Fibroblast of skin of back (primary cell): ENCODE measurements at places on chromosomes 16 and 17.

- DNase-seq: no peak
These were observed 19.4 kb upstream of the CDH1 start for GRCh38 chr16:68717684-68718083.

- no peak for DNase-seq
These were observed 6.5 kb upstream of the SERPINF1 start for GRCh38 chr17:1755252-1755826.

- peak; percentile 13 for DNase-seq
These were observed at the start of gene TMEM132E for GRCh38 chr17:34579017-34579946. Gene TMEM132E (plus strand): TSS chr17:34579582. CDS start chr17:34581077, 1,495 bp downstream.

DNA sequence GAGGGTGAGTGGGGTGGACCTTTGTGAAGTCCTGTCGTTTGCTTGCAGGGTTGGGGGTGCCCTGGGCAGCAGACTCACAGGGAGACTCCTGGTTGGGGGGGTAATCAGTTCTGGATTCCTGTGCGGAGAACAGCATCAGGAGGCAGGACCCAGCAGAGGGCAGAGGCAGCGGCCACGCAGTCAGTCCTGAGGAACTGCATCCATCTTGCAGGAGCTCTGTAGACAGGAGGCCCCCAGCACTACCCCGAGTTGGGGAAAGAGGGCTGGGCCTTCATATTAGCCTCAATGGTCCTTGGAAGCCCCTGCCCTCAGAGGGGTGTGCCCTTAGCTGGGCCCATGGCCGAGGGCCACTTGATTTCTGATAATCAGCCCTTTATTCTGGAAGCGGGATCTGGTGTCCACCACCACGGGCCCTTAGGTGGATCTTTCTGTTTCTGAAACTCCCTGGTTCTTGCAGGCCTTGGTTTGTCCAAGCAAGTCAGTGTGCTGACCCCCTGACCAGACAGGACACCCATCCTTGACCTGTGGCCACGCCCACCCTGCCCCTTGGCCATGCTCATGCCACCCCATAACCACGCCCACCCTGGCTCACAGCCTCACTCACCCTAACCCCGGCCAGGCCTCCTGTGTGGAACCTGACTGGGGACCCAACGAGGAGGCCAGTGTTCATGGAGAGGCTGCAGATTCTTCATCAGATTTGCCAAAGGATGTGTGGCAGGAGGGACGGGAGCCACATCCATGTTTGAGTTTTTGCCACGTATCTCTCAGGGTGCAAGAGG, 73.5 kb upstream of the CBX4 start:
- DNase-seq: no peak

DNA sequence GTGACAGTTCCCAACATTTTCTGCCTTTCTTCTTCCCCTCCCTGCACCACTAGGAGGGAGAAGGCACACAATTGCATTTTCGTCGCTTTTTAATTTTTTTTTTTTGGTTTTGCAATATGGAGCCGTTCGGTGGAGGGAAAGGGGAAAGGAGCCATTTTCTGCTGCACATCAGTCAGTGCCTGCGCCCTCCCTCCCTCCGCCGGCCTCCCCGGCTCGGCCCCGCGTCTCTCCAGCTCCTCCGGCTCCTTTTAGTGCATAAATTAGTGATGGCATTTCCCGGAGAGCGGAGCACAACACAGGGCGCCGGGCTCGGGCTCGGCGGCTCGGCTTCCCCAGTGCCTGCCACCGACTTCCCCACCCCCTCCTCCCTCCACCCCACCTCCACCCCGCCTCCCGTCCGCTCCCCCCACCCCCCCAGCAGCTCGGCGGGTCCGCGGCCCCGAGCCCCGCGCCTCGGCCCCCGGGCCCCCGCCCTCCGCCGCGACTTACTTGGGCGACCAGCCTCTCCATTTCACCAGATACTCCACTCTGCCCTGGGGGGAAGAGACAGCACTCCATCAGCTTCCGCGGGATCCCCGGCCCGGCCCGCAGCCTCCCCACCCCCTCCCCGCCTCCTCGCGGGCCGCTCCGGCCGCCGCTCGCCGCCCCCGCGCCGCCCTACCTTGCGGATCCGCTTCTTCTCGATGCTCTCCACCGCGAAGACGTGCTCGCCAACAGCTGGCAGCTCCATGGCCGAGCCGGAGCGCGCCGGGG, 542 bp downstream of the CBX4 start:
- DNase-seq: peak; percentile 59

- no peak for DNase-seq
These were observed 12.8 kb upstream of the AKAP1 start for GRCh38 chr17:57071991-57072944.

- DNase-seq: no peak
These were observed 24.1 kb downstream of the C16orf96 start for GRCh38 chr16:4580250-4580649.

GRCh38 chr16:21283521-21284289, 5.6 kb upstream of the CRYM start:
- peak; percentile 45 for DNase-seq

- DNase-seq: peak; percentile 90
These were observed at the start of gene PPP4C for GRCh38 chr16:30075503-30076275. Gene PPP4C (plus strand): TSS chr16:30075994. CDS start chr16:30076378, 384 bp downstream.

- DNase-seq: no peak
These were observed 804 bp downstream of the CRYM start for GRCh38 chr16:21277045-21277926.

- no peak for DNase-seq
These were observed 6.4 kb downstream of the NECAB2 start for GRCh38 chr16:83974475-83974874.

- DNase-seq: peak; percentile 15
These were observed 40.0 kb upstream of the ABCA10 start for GRCh38 chr17:69268543-69269014.

DNA sequence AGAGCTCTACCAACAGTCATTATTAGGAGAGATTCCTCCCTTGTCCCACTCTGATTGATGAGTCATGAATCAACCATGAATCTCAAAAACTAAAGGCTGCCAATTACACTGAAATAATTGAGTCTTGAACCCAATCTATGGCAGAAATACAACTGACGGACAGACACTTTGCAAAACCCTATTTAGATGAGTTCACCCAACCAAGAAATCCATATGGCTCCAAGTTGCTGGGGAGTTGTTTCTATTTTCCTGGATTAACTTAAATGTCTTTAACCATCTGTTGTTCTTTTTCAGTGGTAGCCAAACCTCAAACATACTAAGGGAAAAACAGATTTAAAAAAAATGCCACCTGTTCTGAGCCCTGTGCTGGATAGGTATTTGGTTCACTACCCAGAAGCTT, 151.0 kb downstream of the SHISA9 start:
- DNase-seq: no peak

- peak; percentile 71 for DNase-seq
These were observed 66.3 kb upstream of the MYOCD start for GRCh38 chr17:12599186-12599920.

DNA sequence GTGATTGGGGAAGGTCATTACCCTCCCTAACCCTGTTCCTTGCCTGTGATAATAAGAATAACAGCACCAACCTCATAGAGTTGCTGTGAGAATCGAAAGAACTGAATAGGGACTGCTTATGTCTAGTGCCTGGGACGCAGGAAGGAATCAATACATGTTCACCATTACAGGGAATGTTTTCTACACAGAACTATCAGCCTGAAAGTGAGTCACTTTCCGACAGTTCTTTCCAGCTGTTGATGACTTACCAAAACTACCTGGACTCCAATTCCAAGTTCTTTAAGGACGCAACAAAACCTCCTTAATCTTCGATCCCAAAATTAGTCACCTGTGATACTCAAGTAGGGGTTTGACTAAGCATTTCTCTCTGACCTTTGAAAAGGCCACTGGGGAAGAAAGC, 29.4 kb downstream of the ZNF423 start:
- DNase-seq: no peak

DNA sequence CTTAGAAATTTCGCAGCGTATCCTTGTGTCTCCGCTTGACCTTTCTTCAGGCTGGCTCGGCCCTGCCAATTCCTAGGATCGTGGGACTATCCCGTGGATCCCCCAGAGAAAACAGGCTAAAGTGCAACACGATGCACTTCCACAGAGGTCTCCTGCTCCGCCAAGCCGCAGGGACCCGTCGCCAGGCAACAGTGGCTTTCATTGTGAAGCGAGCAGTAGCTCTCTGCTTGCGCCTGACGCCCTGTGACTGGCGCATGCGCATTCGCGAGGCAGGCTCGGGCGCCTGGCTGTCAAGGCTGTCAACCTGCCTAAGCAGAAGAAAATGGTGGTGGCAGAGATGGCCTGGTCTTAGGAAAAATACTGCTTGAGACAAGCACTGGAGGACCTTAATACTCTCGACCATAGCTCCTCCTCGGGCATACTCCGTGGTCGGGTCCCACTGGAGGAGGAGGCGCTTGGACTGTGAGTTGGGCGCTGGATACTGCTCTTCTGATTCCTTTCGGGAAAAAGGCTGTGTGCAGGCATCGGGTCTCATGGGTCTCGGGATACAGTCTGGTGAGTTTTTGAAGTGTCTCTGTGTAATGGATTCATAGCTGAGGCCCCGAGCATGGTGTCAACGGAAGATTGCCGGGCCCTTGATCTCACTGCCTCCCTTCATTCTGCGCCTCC, 2336.1 kb downstream of the TP53TG3F start:
- no peak for DNase-seq

GRCh38 chr17:17814162-17815061, 22.4 kb downstream of the SREBF1 start:
- DNase-seq: no peak

- DNase-seq: no peak
These were observed 18.5 kb downstream of the EFCAB3 start for GRCh38 chr17:62398891-62399290.

- no peak for DNase-seq
These were observed 34.2 kb downstream of the RMI2 start for GRCh38 chr16:11379420-11379819.

DNA sequence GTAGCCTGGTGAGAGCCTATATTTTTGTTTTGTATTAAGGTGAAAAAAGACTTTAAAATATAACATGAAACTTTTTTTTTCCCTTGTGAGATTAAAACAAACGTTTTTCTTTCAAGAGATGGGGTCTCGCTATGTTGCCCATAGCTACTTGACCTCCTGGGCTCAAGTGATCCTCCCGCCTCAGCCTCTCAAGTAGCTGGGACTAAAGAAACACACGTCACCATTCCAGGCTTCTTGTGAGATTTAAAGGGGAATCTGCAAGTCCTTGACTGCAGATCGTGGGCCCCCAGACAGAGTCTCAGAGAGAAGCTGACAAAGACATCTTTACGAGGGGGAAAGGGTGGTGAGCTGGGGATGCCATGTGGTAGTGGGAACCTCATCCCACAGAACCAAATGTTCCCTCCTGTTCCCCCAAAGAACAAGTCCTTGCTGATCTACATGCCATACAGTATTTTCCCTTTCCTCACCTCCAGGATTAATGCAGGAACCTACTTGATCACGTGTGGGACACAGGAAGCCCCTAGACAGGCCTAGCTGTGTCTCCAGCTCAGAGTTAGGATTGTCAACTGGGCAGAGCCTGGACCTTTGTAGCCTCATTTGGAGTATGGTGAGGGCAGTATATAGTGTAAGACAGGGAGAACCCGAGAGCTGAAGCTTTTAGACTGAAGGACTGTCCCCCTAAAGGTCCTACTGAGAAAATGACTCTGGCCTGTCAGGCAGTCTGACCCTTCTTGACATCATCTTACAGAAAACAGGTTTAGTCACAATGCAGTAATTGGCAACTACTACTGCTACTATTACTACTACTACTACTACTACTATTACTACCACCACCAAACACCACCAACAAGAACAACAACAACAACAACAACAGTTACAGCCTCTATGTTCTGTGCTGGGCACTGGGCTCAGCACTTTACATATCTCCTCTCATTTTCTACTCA, 4.1 kb downstream of the MAP3K14 start:
- no peak for DNase-seq

DNA sequence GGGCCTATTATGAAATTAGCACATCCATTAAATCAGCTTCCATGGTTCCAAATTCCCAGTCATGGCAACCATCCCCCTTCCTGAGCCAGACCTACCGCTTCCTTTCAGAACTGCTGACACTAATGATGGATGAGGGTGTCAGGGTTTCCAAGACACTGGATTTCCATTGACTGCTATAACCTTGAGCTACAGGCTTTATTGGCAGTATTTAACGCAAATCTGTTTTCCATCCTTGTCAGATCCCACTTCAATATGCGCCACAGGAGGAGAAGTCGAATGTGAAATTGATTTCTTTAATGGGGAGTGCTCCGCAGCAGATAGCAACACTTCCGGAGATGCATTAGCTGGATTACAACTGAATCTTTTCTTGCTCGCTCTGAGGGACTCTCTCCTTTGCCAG, 197.1 kb downstream of the HS3ST4 start:
- DNase-seq: no peak

GRCh38 chr17:81143200-81143527, 22.1 kb upstream of the PVALEF start:
- DNase-seq: no peak

DNA sequence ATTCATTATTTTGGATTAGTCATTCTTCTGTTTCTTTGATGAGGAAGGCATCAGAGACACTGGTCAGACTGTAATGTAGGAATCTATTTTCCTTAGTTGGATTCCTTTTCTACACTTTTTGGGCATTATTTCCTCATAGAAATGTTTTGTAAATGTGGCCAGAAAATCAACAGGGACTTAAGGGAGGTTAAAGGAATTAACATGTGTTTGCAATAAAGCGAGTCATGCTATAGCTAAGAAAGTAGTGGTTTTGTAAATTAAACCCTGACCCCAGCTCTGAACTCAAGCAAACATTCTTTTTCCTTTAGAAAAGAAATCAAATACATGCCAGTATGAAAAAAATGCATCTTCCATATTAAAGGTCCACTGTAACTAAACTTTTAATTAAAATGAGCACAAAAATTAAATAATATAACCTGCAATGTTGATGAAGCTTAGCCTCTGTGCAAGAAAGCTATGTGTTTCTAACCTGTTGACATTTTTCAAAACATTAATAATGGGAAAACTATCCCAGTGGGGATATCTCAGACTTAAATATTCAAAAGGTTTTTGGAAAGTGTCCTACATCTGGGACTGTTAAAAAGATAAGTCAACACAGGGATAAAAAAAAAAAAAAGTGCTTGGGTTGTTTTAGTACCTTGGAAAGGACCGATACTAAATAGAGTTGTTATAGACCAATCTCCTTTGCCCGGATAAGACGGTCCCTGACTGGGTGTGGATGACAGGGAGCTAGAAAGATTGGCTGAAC, 428.0 kb downstream of the CA10 start:
- peak; percentile 15 for DNase-seq

GRCh38 chr16:17362946-17363345, 107.8 kb downstream of the XYLT1 start:
- peak; percentile 33 for DNase-seq

GRCh38 chr17:45201457-45201856, 20.2 kb upstream of the FMNL1 start:
- DNase-seq: no peak
